GM12865 (cell line): ENCODE measurements at places on chromosomes 11 and 22.

DNA sequence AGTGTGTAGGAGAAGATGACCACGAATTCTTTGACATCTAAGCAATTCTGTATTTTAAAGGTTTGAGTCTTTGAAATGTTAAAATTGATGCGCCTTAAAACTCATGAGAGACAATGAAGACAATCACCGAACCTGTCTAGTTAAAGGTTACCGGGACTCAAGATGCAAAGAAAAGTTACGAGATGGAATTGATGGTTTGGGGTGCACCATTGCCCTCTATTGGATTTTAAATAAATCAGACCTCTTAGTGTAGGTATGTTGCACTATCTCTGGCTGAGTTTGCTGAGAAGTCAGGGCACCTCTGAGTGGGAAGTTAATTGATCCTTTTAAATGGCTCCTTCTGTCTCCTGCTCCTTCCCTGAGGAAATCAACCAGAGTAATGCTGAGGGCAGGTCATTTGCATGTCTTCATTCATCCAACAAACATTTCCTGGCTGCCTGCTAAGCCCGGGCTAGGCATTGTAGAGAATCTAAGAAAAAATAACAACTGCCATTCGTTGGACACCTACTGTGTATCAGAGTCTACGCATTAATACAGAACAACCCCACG is 19.4 kb upstream of the TMA7B start:
- peak; percentile 38 for DNase-seq

DNA sequence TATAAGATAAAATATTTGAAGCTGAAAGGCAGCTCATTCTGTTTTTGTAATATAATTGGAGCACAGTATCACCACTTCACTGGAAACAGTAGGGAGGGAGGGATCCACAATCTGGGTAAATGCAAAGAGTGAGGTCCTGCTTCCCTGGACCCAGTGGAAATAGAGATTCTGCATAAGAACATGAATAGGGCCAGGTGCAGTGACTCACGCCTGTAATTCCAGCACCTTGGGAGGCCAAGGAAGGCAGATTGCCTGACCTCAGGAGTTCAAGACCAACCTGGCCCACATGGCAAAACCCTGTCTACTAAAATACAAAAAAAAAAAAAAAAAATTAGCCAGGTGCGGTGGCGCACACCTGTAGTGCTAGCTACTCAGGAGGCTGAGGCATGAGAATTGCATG is 143.7 kb downstream of the DBX1 start:
- DNase-seq = no peak

DNA sequence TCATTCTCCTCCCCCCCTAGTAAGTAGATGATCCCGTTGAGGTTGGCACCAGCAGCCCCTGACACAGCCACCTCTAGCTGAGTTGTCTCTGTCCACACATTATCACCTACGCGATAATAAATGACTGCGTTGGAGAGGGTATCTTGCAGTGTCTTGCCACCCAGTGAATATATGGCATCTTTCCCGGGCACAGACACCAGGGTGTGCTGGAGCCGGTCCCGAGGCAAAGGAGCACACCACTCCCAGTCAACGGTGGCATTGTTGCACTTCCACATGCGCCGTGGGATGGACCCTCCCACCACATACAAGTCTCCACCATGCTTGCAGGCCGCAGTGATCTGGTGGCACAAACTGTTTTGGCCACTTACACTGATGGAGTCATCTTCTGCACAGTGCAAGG is 5.4 kb downstream of the KBTBD4 start:
- DNase-seq = no peak

GRCh38 chr11:95778699-95779098 is 10.9 kb downstream of the FAM76B start:
- no peak for DNase-seq

- no peak for DNase-seq
These were observed 914 bp upstream of the PRDM11 start for GRCh38 chr11:45145379-45146071.

DNA sequence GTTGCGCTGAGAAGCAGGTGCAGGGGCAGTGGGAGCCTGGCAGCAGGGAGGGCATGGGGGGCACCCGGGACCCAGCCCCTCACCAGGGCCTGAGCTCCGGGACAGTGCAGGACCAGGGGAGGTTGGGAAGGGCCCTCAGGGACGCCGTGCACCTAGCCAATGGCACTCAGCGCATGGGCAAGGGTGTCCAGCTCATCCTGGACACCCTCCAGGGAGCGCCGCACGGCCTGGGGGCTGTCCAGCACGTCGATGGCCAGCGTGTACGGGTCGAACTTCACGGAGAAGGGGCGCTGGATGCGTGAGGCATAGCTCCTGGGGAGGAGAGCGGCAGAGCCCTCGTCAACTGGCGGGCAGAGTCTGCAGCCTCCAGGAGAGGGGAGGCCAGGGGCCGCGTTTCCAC is 3.1 kb upstream of the INS start:
- DNase-seq = no peak

GRCh38 chr22:37394341-37394740 is 32.9 kb downstream of the ELFN2 start:
- DNase-seq = no peak

DNA sequence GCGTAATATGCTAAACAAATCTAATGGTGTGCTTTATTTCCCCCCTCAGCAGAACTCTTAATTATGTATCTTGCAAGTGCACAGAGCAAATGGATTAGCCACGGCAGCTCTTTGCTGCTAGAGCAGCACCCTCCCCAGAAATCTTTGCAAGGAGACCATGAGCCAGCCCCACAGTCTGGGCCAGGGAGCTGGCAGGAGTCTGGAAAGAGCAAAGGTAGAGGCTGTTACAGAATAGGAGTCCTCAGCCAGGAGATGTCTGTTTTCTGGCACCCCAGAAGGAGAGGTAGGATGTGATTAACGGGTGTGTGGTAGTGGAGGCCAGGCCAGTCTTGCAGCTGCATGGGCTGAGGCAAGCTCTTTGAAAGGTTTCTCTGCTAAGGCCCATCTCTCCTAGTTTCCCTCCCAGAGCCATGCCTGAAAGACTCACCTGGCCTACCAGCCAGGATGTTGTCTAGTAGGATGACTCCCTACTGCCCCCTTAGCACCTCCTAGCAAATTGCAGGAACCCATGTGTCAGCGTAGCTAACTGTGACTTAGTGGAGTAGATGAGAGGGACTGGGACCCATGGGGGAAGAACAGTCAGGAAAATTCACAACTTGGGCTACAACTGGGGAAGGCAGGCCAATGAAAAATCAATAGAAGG is 557.2 kb downstream of the BUD13 start:
- DNase-seq = peak; percentile 17

GRCh38 chr22:36578619-36579018 is 49.7 kb upstream of the EIF3D start:
- DNase-seq = no peak

- DNase-seq = no peak
These were observed 125.5 kb upstream of the MTMR2 start for GRCh38 chr11:96049426-96049825.

- DNase-seq = no peak
These were observed 60.0 kb upstream of the MYEOV start for GRCh38 chr11:69233744-69234570.

GRCh38 chr11:108818971-108819370 is 154.1 kb downstream of the DDX10 start:
- no peak for DNase-seq

DNA sequence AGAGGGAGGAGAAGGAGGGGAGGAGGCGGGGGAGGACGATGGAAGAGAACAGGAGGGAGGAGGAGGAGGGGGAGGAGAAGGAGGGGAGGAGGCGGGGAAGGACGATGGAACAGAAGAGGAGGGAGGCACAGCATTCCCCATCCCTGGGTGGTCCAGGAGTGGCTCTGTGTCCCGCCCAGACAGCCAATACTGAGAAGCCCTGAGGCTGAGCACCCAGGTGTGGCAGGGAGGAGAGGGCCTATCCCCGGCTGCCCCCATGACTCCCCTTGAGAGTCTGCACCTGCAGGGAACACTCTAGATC is 717 bp downstream of the MRGPRE start:
- no peak for DNase-seq

- no peak for DNase-seq
These were observed 342.1 kb upstream of the NCAM1 start for GRCh38 chr11:112619106-112619505.

DNA sequence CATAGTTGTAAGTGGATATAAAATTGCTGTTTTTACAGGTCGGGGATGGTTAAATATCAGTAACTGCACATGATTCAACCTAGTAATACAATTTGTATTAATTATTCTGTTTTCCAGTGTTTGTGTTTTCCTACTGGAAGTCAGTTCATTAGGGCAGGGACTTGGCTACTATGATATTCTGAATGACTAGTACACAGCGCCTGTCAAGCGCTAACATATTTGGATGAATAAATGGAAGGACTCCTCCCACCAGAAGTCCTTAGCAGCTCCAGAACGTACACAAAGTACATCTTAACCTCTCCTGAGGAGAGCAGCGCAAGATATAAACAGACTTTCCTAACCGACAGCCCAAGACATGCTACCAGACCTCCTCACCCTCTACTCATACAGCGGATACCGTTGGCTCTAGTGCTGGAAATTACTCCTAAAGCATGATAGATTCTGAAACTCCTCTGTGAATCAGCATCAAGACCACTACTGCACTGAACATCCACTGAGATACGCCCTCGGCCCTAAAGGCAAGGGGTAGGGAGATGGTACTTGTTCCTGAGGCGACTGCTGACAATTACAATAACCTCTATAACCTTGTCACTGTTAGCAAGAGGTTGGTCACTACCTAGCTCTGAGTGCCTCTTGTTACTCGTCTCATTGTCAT is 79.1 kb downstream of the RDX start:
- no peak for DNase-seq

DNA sequence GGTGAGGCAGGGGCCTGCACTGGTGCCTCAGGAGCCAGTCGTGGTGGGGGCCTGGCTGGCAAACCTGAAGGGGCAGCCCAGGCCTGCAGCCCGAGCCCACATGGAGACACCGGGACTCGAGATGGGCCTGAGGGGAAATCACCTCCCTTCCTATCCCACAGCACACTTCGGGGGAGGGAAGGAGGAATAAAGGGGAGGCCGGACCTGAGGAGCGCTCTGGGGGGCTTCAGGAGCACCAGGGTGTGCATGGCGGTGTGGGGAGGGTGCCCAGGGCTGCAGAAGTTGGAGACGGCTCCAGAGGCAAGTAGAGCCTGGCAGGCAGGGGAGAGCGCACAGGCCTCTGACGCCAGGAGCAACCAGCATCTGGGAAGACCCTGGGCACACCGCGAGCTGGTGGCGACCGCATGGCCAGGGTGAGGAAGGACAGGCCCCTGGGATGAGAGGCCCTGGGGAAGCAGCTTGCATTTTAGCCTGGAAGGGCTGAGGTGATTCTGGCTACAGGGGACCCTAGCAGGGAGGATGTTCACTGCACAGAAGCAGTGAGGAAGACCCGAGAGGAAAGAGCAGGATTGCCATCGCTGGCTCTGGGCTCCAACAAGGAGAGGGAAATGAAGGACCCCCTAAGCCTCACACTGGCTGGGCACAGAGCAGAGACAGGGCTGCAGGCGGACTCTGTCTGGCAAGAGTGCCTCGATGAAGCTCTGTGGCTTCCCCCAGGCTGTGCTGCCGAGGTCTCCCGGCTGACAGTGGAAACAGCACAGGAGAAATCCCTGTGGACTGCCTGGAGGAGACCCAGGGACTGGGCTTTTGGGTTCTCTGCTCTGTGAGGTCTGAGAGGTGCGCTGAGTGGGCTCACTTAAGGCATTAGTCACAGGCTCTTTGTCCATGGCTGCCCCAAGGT is 457.7 kb downstream of the BRD1 start:
- DNase-seq = no peak

GRCh38 chr22:30008401-30008800 is 71.9 kb upstream of the HORMAD2 start:
- no peak for DNase-seq

GRCh38 chr11:79739591-79739990 is 298.8 kb upstream of the TENM4 start:
- no peak for DNase-seq

DNA sequence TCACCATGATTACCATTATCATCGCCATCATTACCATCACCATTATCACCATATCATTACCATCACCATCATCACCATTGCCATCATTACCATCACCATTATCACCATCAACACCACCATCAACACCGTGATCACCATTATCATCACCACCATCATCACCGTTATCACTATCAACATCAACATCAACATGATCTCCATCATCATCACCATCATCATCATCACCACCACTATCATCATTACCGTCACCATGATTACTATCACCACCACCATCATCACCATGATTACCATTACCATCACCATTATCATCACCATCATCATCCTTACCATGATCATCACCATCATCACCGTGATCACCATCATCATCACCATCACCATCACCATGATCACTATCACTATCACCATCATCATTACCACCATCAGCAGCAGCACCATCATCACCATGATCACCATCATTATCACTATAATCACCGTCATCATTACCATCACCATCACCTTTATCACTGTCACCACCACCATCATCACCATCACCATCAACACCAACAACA is 753.7 kb downstream of the BRD1 start:
- no peak for DNase-seq

GRCh38 chr11:59173964-59174663 is 2.2 kb downstream of the DTX4 start:
- peak; percentile 68 for DNase-seq

DNA sequence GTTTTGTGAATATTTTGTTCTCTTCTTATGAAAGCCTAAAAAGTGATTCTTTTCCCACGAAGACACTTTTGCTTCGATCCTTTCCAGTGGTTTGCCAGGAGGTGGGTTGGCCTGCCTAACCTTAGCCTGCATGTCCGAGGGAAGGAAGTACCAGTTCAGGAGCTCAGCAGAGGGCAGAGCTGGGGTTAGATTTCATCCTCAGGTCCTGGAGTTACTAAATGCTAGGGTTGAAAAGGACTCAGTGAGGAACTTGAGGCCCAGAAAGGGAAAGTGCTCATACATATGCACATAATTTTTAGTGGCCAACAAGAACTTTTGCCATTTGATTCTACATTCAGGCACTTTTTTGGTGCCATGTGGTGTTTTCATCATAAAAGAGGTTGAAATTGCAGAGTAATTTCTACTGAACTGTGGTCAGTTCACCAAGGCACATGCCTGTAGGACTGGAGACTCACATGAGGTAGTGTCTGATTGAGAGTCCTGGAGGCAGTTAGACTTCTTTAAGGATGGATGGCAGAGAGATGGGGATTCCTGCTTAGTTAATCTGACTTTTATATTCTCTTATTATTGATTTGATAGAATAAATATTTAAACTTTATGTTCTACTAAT is 36.7 kb downstream of the NCAM1 start:
- no peak for DNase-seq

DNA sequence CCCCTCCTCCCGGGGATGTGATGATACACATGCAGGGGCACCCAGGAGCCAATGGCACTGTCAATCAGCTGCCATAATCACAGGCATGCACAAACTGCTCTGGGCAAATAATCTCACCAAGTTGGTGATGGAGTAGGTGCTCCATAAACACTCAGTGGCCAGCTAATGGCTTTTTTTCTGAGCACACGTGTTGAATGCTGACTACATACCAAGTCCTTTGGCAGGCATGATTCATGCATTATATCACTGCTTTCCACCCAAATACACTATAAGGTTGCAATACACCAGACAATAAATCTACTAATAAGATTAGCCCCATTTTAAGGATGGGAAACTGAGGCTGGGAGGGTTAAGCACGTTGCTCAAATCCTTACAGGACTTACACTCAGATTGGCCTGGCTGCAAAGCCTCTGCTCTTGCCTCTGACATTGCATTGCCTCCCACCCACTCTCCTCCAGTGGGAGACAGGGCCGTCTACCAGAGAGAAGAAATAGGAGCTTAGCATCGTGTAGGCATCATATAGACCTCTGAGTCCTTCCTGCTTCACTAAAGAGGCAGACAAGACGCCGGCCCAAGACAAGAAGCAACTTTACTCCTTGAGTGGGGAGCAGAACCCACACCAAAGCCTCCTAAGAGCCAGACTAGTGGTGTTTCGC is 32.7 kb upstream of the ACCSL start:
- no peak for DNase-seq

GRCh38 chr11:80165744-80166143 is 724.9 kb upstream of the TENM4 start:
- no peak for DNase-seq
